ENCODE measurements at places on chromosomes 4 and X.

GRCh38 chr4:149914119-149915115, 98.8 kb upstream of the IQCM start:
- no peak for DNase-seq

DNA sequence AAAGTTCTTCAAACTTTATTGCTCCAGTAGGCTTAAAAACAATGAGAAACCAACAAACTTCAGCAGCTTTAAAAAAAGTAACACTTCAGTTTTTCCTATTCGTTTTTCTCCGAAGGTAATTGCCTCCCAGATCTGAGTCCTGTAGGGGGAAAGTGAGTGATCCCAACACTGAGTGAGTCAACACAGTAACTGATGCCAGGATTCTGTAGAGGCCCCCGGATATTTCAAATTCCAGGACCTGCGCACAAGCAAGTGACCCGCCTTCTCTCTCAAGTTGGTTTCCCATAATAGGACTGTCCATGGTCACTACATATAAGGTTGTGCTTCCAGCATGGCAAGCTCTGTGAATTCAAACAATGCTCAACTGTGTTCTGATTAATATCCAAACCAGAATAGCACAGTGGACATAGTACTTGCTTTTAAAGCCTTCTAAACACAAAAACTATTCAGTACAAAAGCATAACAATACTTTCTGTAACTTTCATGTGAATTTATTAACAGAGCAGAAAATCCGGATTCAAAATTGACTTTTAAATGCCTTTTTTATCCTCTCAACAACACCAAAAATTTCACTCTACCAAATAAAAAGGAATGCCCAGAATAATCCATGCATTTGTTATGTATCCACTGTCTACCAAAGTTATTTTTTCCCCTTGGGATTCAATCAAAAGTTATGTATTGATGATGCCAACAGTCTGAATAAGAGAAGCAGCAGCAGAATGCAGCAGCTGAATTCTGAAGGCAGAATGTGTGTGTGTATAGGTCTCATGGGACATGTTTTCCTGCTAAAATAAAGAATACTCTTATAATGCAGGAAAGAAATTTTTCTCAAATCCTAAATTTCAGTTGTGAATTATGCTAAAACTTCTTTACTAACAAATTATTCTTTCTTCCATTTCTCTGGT, at the start of gene DMD:
Gene DMD, minus strand, starts transcription at position 194 of the 905 bp plus-strand sequence. CDS start 237 bp downstream, outside the sequence.
- no peak for DNase-seq

DNA sequence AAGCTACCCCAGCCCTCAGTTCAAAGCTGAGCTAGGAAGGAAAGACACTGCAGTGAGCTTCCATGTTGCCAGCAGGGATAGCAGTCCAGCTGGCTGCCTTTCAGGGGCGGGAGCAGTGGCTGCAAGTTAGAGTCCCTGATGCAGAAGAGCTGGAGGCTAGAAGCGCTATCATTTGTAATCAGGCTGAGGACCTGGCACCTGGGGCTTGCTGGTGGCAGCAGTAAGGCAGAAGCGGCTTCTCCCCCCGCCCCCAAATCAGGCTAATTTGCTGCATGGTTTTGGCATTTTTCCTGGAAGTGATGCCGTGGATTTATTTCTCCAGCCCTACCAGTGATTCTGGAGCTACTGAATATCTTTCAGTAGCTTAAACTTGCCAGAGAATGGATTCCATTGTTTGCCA, 203.3 kb downstream of the CLCN4 start:
- DNase-seq = no peak

GRCh38 chrX:47586043-47586787, 4.0 kb downstream of the TIMP1 start:
- DNase-seq = no peak

GRCh38 chr4:170413951-170414350, 324.2 kb upstream of the AADAT start:
- no peak for DNase-seq

DNA sequence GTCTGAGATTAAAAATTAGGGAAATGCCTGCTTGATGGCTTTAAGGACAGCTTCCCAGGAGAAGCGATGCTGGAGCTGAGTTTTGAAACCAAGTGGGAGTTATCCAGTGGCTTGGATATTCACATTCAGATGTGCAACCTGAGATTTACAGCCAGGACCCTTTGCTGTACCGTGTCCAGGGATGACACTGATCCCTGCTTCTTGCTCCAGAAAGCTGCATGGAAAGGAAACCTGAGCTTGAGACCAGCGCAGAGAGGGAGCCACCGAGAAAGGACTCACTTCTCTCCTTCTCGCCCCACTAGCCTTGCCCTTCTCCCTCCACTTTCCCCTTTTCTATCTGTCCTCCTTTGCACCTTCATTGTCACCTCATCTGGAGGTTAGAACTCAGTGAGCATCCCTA, 254.5 kb upstream of the PPARGC1A start:
- DNase-seq = no peak

DNA sequence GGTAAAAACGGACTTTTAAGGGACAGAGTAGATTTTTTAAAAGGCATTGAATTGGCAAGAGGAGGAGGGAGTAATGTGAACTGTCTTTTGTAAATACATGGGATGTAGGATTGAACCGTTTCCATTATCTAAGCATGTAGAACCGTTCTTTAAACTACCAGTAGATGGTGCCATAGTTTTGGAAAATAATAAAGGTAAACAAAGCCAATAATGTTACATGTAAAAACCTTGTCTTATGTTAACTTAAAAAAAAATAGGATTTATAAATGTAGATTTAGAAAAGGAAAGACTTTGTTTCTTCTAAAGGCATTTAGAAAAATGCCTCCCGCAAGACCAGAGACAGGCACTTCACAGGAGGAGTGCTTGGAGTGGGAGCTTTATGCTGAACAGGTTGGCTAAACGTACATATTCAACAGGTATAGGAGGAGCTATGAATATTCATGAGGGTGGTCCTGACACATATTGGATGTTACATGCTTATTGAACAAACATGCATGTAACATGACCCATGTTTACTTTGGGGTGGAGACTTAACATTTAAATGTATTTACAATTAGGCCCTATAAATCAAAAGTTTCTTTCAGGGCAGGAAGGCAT, 45.5 kb upstream of the FAM241A start:
- no peak for DNase-seq

DNA sequence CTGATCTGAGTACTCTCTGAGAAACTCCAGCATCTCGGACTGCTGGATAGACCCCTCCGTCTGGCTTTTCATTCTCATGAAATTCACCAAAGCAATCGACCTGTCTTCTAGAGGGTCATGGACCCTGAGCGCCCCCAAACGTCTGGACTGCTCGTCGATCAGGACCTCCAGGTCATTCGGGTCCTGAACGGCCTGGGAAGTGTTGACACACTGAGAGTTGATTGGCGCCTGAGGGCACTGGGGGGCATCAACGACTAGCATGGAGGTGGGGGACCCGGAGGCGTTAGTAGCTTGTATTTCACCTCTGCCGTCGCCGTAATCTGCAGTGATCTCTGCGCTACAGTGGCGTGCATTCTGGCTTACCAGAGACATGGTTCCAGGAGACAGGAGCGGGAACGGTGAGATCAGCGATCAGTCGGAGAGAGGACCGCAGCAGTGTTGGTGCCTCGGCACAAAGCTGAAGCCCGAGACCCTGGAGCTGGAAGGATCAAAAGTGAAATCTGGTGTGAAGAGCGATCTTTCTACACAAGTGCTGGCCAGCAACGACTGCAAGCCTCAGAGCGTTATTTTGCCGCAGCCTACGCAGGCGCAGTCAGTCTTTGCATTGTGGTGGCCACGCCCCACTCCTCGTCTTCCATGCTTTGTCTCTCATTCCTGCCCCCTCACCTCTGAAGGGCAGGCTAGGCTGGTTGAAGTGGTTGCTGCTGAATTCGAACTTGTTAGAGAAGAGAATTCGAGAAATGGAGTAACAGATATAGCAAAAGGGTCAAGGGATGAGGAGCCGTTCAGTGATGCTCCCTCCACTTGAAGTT, at the start of gene MAGEE2:
Gene MAGEE2, minus strand, starts transcription at position 575 of the 812 bp plus-strand sequence. Its CDS starts 203 bp downstream, at position 372.
- DNase-seq = no peak

DNA sequence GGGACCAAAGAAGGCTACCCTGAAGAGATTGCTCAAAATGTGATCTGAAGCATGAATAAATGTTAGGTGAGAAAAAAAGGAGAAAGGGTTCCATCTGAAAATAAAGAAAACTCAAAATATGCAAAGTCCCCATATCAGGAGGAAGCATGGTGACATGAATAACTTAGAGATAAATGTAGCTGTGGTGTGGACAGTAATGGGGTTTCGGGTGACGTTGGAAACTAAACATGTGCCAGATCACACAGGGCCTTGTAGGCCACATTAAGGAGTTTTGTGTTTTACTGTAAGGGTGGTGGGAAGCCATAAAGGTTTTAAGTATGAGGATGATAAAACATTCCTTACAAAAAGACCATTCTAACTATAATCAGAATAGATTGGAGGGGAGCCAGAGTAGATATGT, 40.3 kb upstream of the ACSL4 start:
- DNase-seq = no peak

DNA sequence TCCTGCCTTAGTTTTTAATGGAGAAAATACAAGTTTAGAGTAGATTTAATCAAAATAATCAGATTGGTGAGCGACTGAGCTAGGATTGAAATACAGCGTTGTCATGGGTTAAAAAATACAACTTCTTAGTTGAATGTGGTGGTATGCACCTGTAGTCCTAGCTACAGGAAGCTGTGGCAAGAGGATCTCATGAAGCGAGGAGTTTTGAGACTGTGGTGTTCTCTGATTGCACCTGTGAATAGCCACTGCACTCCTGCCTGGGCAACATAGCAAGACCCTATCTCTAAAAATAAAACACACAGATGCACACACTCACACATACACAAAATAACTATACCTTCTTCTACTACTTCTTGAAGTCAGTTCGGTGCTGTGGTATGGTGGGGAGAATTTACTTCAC, 19.8 kb upstream of the GBA3 start:
- DNase-seq = no peak

- DNase-seq = no peak
Measured at GRCh38 chr4:153748378-153748777, 11.4 kb downstream of the RNF175 start.

- DNase-seq = no peak
Measured at GRCh38 chr4:37138789-37139188, 105.8 kb upstream of the NWD2 start.

GRCh38 chr4:37726666-37727065, 40.5 kb upstream of the RELL1 start:
- no peak for DNase-seq

GRCh38 chr4:8817096-8817812, 54.4 kb downstream of the HMX1 start:
- no peak for DNase-seq

- DNase-seq = peak; percentile 80
Measured at GRCh38 chr4:80202190-80202711, 4.9 kb downstream of the PRDM8 start.

GRCh38 chr4:23890369-23891063, 669 bp upstream of the PPARGC1A start:
- no peak for DNase-seq

DNA sequence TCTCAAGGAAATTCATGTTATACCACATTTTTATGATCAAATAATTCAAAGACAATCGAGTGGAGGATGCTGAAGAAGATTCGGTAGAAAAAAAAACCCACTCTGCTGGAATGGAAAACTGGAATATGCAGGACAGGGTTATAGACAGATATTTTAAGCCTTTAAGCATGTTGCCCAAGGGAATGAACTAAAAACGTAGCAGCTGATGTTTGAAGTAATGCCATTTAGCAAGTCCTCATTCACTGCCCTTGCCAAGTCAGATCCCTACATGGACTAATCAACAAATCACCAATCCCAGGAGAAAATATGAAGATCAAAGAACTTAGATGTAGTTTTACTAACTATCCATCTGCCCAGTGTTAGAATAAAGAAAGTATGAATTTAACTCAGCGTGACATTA, 75.6 kb upstream of the ETNPPL start:
- DNase-seq = no peak

DNA sequence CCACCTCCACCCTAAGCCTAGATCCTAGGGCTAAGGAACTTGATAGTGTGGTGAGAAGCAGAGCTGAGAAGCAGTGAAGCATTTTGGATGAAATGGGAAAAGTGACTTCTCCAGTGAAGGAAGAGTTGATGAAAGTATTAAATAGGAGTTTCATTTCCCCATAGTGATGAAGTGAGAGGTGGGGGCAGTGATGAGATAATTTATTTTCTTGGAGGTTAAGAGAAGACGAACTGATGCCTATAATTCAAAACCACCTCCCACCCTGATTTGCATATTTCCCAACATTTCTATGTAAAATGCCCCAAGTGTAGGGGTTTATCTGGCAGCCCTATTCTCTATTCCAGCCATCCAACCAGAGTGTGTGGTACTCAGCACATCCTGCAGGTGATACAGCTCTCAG, 6.3 kb downstream of the LONRF3 start:
- DNase-seq = no peak

- DNase-seq = no peak
Measured at GRCh38 chr4:177308847-177309521, 690 bp upstream of the NEIL3 start.

DNA sequence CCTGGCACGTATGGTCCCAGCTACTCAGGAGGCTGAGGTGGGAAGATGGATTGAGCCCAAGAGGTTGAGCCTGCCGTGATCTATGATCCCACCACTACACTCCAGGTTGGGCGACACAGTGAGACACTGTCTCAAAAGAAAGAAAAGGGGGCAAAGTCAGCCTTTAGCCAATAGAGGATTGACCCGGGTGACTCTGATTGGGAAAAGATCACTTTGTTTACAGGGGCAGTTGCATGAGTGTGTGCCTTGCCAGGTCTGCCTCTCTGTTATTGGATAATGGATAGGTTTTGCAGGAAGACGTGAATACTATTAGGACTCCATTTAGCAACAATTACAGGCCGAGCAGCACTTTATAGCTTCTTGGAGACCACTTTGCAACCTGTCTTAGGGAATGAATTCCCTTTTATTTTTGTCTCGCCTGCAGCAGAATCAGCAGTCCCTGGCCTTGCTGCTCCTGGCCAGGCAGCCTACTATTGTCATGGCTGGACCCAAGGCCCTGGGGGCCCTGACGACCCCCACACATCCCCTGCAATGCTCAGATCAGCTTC, 103.2 kb upstream of the PSAPL1 start:
- DNase-seq = no peak

GRCh38 chrX:55135171-55135570, 46.4 kb downstream of the PAGE2 start:
- DNase-seq = peak; percentile 22

GRCh38 chrX:14038375-14039085, 8.8 kb upstream of the GEMIN8 start:
- DNase-seq = no peak

DNA sequence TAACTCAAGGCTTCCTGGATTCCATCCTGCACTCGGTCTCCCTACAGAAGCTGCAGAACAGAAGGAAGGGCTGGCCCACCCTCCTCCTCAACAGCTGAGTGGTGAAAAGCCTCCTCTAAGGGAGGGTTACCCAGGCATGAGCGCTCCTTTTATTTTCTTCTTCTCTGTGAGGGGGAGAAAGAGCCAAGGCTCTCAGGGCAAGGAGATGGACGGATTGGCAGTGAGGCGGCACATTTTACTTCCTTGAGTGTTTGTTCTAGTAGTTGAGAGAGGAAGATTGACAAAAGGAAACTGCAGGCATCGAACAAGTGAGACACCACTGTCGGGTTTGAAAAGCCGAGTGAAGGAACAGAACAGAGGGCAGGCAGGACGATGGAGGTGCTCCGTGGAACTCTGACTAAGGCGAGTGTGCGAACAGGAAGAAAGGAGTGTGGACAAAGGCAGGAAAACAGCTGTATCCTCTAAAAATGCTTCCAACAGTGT, 38.4 kb upstream of the STS start:
- DNase-seq = no peak

Data from activated CD8-positive, alpha-beta memory T cell treated with anti-CD3 and anti-CD28 coated beads, Interleukin-2, amount 50 U/mL, for 4 hours (primary cell).